ENCODE measurements at places on chromosomes 4 and X.

GRCh38 chrX:6810776-6811175 lies 275.9 kb upstream of the VCX3A start:
- no peak for DNase-seq

GRCh38 chr4:153611679-153612078 lies 72.4 kb upstream of the TLR2 start:
- no peak for DNase-seq

DNA sequence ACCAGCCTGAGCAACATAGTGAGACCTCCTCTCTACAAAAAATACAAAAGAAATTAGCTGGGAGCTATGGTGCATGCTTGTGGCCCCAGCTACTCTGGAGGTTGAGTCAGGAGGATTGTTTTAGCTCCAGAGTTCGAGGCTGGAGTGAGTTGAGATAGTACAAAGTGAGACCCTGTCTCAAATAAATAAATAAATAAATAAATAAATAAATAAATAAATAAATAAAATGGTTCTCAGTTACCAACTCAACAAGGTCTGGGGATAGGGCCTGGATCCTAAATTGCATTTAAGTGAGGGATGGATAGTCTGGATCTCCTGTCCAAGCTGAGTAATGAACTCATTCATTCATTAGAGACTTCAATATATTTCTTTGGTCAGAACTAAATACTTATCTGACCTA lies 115.7 kb upstream of the IL1RAPL2 start:
- no peak for DNase-seq

DNA sequence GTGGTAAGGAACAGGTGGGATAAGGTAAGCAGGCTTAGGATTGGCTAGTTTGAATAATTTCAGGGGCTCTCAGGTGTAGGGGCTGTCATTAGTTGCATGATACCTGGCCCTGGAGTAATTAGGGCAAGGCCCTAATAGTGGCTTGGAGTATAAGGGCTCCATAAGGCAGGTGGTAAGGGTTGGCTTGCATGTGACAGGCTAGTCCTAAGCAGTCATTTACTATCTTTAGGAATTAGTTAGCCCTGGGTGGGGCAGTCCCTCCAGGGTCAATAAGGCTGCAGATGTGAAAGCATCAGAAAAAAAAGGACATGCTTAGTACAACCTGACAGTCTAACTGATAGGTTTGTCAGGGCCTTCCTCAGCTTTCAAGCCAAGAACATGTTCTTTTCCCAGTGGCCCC lies 7.8 kb upstream of the TMPRSS11D start:
- DNase-seq: no peak

GRCh38 chr4:173124209-173124865 lies 44.3 kb upstream of the GALNT7 start:
- no peak for DNase-seq

GRCh38 chr4:159205466-159205865 lies 102.6 kb downstream of the RAPGEF2 start:
- DNase-seq: no peak

Measured in heart right ventricle (tissue), 16 donors.